MG63 (cell line): ENCODE measurements at places on chromosomes 3 and 15.
A peak's percentile ranks its signal among the peaks of the same experiment; 100 is the strongest.

DNA sequence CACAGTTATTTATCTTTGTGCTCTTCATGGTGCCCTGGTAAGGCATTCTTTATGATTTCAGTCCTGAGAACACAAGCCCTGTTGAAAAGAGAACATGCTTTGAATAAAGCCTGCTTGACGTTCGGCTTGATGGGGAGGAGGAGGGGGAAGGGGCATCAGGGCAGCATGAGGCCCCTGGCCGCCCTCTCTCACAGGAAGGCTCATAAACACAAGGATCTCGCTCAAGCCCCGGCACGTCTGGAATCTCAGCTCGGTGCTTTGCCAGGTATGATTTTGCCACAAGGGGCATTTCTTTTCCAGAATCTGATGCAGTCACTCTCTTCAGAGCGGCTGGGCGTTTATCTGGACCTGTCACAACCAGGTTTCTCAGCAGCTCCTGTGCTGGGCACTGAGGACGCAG lies 129.4 kb downstream of the DNAJB8 start:
- DNase-seq = no peak

- peak; percentile 44 for DNase-seq
Observed at GRCh38 chr3:101571028-101571895, 2.7 kb upstream of the PCNP start.

DNA sequence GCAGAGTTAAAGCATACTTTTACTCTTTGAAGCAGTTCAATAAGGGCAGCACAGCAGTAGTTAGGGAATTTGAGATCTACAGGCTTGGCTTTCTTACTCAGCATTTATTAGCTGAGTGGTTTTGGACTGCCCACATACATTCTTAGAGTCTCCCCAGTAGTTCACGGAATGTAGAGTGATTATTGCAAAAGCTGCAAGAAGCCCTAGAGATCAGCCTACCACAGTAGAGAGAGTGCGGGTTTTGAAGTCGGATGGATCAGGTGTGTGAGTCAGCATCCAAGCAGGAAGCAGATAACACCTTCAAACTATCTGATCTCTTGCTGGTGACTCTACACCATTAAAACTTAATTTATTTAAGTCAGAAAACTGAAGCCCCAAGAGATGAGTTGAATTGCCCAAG lies 171.9 kb downstream of the SYNPR start:
- DNase-seq = no peak

- no peak for DNase-seq
Observed at GRCh38 chr15:67838789-67839332, 984 bp downstream of the RNU6-1 start.

- peak; percentile 66 for DNase-seq
Observed at GRCh38 chr15:69531665-69532027, 79.0 kb downstream of the RPLP1 start.

DNA sequence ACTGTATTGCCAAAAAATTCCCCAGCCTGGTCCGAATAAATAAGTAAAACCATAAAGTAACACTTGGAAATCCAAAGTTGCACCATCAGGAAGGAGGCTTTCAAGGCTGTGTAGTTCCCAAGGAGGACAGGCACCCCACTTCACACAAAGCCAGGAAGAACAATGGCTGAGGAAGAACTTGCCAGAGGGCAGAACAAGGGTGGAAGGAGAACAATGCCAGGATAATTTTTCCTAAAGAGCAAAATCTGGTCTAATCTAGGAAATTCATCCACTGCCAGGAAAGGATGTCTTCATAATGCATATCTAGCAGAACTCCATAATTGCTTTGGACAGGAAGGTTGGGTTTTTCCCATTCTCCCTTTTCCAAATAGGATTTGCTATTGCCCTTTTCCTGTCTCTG lies 15.7 kb upstream of the ARID3B start:
- no peak for DNase-seq

DNA sequence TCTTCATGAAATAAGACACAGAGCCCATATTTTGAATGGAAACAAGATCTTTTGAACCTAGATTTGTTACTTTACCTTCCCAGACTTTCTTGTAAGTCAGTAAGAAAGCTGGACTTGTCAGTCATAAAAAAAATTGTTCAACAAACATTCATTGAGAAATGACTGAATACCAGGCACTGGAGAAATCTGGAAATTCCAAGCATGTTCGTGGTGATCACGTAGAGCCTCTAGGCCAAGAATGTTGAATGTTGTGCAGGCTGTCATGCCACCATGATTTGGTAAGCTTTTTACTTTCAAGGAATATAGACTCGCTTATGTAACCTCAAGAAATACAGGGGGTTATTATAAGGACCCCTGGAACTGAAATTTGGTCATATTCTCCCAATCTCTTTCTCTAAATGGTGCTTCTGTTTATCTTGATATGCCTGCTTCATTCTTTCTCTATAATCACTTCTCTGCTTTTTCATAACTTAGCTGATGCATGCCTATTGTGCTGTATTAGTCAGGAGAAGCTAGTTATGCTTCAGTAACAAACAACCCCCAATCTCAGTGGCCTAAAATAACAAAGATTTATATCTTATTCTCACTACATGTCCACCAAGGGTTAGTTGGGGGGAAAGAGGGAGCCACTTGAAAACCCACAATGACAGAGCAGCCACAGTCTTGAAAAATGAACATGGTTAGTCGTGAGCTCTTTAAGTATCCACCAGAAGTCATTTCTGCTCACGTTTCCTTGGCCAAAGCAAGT lies 3.4 kb upstream of the TPM1 start:
- no peak for DNase-seq

- DNase-seq = no peak
Observed at GRCh38 chr3:183895296-183895695, 10.6 kb upstream of the PARL start.

DNA sequence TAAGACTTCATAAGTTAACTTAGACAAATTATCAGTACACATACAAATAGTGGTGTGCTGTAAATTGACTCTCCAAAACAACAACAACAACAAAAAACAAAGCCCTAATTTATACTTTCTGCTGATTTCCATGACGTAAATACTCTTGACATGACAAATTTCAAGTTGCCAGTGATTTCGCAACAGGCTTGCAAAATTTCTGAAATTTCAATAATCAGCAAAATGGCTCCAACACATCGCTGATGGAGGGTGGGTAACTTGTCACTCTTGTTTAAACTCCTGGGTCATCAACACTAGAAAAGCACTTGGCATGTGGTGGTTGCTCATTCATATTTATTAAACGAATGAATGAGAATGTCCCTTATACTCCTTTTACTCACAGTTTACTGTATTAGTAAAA lies 205.2 kb upstream of the SATB1 start:
- DNase-seq = no peak

DNA sequence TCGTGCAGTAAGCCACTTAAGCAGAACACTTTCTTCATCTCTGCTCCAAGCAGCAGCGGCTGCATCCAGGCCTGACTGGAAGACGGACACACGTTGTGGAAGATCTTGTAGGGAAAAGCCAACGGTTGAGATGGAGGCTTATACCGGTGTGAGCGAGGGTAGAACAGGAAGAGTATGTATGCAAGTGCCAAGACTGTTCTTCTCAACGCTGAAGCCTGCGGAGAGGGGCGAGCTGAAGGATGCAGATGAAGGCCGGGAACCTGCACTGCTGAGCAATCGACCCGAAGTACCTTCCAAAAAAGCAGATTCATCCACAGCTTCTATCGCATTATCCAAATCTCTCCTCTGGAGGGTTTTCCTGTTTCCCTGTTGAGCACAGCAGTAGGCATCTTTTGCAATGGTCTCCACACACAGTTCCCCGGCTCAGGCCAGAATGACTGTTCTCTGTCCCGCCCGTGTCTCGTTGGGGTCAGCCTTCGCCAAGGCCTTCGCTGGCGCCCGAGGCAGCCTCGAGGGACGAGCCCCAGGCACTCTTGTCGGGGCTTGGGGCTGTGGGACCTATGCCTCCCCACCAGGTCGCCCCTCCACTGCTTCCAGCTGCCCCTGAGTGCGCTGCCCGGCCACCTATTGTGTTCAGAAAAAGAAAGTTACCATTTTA lies 22.2 kb upstream of the DYNC1LI1 start:
- DNase-seq = no peak

GRCh38 chr3:190848870-190849269 lies 13.6 kb downstream of the GMNC start:
- no peak for DNase-seq

- DNase-seq = no peak
Observed at GRCh38 chr3:94453864-94454263, 391.0 kb downstream of the NSUN3 start.

DNA sequence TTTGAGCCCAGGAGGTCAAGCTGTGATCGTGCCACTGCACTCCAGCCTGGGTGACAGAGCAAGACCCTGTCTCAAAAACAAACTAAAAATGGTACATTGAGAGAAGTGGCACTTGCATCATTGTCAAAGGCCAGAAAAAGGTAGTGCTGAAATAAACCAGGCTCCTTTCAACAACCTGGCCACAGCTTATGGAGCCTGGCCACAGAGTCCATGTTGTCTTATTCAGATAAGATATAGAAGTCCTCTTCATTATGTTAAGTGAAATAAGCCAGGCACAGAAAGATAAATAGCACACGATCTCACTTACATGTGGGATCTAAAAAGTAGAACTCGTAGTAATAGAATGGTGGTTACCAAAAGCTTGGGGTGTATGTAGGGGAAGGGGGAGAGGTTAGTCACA lies 34.8 kb downstream of the EMC4 start:
- DNase-seq = no peak

- peak; percentile 76 for DNase-seq
Observed at GRCh38 chr15:73686781-73687256, 2.6 kb downstream of the CD276 start.

DNA sequence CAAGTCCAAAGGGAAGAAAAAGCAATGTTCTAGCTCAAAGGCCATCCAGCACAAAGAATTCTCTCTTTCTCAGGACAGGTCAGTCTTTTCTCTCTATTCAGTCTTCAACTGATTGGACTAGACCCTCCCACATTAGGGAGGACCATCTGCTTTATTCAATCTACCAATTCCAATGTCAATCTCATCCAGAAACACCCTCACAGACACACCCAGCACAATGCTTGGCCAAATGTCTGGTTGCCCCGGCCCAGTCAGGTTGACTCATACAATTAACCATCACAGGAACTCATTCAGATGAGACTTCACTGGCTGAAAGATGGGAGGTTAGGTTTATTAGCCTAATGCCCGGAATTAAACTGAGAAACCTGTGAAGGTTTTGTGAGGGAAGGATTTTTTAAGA lies 32.4 kb downstream of the ACAN start:
- peak; percentile 52 for DNase-seq

DNA sequence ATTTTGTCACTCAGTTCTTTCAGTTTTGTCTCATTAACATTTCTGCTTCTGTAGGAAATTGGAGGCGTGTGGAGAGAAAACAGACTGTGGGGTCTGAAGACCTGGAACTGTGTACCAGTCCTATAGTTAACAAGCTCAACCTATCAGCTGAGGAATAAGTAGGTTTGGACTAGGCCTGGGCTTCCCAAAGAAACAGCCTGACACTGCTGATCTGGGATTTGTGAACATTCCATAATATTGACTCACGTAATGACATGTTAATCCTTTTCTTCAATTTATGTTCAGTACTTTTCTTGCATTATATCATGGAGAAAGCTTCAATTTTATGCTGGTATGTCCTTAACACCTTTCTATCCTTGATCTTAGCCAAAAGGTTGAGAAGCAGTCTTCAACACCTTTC lies 181.6 kb upstream of the RORA start:
- no peak for DNase-seq

DNA sequence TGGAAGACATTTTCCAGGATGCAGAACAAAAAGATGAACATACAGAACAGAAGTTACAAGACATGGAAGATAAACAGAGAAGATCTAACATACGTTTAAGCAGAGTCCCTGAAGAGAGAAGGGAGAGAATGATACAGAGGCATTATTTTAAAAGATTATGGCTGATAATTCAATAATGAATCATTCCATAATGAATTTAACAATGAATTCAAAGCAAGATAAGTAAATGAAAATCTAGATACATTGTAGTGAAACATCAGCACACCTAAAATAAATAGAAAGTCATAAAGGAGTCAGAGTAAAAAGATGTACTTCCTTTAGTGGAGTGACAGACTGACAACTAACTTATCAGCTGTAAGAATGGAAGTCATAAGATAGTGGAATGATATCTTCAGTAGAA lies 30.1 kb upstream of the PGPEP1L start:
- DNase-seq = no peak

DNA sequence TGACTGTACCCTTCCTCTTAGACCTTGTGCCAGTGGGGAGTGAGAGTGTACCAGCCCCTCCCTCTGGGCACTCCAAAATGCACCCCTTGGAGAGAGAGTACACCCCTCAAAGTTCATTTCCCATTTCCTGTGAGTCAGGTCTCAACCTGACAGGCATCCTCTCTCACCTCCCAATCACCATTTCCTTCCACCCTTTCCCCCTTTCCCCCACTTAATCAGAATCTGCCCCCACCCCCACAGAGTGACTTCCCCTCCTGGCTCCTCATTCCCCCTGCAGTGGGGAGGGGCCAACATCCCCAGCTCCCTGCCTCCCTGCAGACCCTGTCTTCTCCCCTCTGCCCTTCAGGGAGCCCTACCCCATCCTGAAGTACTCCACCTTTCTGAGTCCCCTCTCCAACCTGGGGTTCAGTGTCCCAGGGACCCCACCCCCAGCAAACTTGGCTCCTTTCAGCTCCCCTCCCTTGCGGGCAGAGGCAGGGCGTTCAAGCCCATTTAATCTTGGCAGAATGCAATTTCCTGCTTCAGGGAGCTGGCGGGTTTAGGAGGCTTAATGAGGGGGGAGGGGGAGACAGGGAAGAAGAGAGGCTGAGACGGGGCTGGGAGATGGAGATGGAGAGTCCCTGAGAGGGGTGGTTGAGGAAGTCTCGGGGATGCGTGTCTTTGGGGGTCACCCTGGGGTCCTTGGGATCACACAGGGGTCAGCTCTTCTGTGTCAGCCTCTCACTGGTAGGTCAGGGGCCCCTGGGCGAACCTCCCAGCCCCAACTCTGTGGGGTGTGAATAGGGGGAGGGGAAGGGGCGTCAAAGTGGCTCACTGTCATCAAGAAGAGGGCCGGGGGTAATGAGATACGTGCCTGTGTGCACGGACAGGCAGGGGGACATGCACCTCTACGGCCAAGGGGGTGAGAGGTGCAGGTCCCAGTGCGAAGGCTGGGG lies 16.6 kb upstream of the SEMA3F start:
- peak; percentile 47 for DNase-seq
